ENCODE measurements at places on chromosomes 11 and 22.
A peak's percentile ranks its signal among the peaks of the same experiment; 100 is the strongest.

DNA sequence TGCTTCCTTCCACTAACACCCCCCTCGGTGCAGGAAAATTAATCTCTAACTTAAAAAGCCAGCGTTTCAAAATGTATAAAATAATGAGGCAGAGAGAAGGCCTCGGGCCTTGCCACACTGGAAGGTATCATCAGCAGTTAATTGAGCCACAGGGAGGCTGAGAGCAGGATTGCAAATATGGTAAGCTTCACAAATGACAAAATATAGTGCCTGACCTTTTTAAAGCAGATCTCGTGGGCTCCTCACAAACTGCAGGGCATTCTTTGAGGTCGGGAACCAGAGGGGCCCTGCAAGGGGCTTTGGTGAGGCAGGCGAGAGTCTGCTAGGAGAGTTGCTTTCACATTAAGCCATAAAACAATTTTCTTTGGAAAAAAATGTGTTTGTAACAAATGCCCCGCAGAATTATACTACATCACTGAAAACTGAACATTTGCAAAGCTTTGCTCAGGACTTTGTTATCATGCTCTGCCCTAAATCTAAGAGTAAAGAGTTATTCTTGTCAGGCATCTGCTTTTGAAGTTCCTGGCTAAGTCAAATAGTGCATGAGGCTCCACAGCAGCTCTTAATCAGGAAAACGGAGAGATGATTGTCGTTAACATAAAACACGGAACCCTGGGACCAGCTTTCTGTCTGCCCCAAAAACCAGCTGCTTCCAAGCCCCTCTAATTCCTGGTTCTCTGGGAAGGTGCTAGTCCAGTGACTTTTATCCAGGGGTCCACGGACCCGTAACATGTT, 61.4 kb upstream of the SYT13 start:
- DNase-seq, result no peak

DNA sequence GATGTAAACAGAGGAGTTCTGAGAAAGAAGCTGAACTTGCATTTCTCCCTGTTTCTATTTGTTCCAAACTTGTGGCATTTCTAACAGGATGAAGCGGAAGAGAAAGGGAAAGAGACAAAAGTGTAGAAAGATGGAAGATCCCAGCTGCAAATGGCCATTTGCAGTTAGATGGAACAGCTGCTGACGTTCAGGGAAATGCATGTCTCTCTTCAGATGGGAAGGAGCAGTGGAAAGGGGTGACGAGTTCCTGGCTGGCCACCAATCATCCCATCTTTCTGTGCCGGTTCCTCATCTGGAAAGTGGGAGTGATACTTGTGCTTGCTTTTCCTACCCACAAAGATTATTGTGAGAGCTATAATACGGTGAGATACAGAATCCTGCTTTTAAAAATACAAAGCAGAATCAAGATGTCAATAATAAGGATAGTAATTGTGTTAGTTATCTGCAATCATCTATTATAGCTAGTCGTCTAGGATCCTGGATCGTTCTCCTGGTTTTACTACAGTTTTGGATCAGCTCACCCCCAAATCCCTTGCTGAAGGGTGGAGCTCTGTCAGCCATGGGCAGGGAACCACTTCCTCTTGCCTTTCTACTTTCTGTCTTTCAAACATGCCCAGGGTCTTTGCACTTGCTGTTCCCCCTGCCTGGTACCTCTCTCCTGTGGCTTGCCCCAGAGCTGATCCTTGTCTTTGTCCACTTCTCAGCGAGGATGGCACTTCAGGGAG, 1.2 kb upstream of the TIMP3 start:
- no peak for DNase-seq

DNA sequence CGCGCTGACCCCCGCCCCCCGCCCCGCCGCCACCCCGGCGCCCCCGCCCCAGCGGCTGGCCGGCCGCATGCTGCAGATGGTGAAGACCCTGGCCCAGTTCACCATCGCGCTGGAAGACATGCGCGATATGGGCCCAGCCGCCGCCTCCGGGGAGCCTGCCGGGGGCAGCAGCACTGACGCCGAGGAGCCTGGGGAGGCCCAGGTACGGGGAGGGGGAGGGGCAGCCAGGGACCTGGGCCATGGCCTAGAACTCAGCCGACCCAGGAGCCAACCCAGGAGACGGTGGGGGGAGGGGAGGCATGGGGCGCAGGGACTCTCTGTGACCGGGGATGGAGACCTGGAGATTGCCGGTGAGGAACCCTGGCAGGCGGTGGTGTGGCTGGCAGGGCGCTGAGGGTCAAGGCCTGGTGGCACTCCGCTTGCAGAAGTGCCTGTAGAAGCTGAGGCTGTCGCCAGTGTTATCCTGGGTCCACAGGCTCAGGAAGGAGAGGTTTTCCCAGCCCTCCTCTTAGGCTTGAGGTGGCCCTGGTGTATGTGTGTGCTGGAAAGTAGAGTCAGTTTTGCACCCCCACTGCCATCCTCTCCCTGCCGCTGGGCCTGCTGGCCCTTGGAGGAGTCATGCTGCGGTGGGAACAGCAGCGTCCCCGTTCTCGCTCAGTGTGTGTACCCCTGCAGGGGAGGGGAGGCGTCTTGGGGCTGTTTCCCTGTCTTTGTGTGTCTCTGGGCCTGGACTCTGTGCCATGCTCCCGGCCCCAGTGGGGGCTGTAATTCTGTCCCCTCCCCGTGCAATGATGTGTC, 32.9 kb upstream of the RELT start:
- DNase-seq, result no peak

DNA sequence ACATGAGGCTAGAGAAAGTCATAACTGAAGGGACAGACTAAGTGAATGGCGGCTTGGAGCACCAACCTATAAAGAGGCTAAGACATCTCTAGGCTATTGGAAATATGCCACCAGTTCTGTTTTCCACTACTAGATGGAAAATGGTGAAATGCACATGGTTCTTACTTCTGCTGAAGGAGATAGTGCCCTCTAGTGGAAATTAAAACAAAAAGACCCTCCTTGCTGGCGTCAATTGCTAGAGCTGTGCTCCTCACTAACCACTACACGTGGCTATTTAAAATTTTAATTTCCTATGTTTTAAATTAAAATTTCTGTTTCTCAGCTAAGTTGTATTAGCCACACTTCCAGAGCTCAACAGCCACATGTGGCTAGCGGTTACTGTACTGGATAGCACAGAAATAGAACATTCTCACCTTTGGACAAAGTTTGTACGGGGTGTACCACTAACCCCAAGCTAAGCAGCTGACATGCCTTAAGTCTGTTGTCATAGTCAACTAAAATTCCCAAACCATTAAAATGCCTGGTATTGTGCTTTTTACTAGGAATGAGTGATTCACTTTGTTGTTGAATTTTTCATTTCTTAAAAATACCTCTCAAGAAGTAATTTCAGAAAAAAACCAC, 34.1 kb upstream of the CALCA start:
- DNase-seq, result peak; percentile 2

- no peak for DNase-seq
Measured at GRCh38 chr22:30893434-30894370, 74.9 kb downstream of the MORC2 start.

- DNase-seq, result no peak
Measured at GRCh38 chr11:106794058-106794457, 224.2 kb downstream of the GUCY1A2 start.

DNA sequence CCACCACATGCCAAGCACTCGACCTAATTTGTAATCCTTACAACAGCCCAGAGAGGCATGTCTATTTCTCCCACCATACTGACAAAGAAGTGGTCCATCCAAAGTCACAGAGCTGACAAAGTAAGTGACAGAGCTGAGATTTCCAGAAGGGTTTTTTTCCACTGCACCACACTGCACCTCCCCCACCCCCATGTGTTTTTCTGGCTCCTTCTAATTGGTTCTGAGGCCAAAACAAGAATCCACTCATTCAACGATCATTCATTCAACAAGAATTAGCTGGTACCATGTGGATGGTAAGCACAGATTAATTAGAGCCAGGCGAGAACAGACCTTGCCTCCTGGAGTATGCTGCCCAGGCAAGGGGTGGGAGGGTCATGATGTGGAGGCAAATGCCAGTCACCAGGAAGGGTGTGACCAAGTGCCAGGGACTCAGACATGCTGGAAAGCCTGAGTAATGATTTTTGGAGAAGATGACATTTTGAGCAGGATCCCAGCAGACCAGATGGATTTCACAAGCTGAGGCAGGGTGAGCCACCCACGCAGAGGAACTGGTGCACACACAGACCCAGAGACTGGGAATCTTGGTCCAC, 14.9 kb upstream of the PRG2 start:
- no peak for DNase-seq

DNA sequence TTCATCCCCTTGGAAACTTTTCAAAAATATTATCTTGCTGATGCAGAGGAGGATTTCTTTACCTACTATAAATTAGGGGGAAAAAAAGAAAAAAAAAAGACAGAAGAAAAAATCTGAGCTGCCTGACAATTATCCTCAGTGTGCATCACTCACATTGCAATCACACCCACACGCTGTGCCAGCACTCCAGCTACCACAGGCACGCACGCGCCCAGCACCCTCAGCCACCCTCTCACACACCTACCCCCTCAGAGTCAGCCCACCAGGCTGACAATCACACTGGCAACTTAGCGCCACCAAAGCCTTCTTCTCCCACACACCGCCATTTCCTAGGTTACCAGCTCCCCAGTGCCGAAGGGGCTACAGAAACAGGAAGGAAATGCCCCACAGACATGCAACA, 236.1 kb downstream of the KCNA4 start:
- no peak for DNase-seq

DNA sequence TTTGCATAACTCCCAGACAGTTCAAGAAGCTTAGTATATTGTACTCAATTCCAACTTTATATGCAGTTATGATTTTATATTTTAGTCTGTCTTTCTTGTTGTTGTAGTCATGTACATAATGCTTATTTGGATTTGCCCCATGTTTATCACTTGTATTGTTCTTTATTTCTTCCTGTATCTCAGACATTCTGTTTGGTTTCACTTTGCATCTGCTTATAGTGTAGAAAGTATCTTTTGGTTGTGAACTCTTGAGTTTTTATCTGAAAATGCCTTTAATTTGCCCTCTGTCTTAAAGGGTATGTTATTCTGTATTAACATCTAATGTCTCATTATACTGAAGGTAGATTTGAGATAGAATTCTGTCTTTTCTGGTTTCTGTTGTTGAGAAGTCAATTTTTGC, 275.4 kb downstream of the DYNC2H1 start:
- DNase-seq, result no peak

- no peak for DNase-seq
Measured at GRCh38 chr11:66856496-66857233, at the start of gene LRFN4. Gene LRFN4, plus strand, starts transcription at chr11:66857064. Its CDS starts 681 bp downstream, at chr11:66857745.

GRCh38 chr11:19365743-19366410, 125.1 kb upstream of the E2F8 start:
- DNase-seq, result no peak

Measured in activated CD4-positive, alpha-beta T cell treated with anti-CD3 and anti-CD28 coated beads, Interleukin-2, amount 50 U/mL, for 24 hours (primary cell).